ENCODE measurements at places on chromosomes 13 and 19.

DNA sequence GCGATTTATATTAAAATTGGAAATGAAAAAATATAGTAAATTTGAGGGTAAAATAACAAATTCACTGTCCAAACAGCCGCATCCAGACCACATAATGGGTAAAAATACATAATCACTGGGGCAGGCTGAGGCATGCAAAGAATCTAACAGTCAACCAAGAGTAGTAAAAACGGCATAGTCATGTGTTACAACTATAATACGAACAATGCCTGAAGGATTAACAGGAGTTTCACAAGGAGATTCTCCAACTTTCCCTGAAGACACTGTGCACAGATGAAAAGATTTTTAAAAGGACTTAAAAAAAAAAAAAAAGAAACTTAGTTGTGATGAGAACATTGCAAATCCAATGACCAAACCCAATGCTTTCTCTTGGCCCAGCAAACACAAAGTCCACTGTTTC lies 20.4 kb upstream of the ATXN8OS start:
- no peak for DNase-seq

DNA sequence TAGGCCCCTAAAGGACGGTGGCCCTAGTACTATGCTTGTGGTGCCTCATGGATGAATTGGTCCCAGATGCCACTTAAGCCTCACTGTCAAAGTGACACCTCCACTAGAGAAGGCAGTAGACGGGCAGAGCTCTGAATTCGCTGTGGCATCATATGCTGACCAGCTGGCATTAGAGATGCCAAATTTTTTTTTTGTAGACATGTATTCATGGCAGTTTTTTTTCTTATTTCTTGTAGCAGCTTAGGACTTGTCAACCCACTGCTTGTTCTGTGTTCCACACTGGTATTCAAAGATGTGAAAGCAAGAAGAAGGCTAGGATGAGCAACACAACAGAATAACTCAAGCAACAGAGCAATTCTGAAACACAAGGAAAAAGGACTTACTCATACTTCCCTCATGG lies 212.5 kb downstream of the DLEU7 start:
- DNase-seq: no peak

- DNase-seq: no peak
These were observed 11.5 kb downstream of the STXBP2 start for GRCh38 chr19:7648265-7649014.

GRCh38 chr13:79341202-79341601 lies 64.9 kb downstream of the RBM26 start:
- DNase-seq: no peak

DNA sequence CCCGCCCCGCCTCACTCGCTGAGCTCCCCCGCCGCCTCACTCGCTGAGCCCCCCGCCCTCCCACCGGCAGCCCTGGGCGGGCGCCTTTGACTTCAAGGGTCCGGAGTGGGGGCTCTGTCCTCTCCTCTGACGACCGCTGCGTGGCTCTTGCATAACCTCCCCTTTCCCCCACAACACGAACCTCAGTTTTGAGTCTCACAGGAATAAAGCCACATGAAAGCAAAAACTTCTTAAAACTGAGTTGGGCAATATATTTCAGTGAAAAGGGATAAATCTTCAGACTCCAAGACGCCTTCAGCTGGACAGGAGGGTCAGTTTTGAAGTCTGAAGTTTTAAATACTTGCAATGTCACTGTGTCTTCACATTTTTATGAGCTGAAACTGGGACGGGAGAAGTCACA lies 70.6 kb upstream of the C13orf46 start:
- no peak for DNase-seq

DNA sequence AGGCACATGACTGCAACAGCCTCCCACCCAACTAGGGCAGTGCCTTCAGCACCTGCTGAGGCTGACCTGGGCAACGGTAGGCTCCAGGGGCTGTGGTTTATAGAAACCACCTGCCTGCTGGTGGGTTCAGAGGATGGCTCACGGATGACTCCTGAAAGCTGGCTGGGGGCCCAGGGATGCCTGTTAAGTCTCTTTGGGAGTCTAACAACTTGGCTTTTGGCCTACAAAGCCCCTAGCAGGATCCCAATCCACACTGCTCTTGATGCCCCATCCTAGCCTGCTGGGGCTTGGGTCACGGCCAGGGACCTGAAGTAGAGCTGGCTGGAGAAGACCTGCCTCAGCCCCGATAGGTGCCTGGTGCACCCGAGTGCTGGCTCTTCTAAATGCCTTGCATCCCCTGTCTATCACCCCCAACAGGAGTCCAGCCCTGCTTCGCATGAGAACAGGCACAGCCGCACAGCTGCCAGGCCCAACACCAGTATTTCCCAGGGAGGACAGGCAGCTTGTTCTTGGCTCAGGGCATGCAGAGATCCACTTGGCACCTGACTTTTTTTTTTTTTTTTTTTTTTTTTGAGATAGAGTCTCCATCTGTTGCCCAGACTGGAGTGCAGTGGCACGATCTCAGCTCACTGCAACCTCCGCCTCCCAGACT lies 9.1 kb upstream of the EPHX3 start:
- no peak for DNase-seq

DNA sequence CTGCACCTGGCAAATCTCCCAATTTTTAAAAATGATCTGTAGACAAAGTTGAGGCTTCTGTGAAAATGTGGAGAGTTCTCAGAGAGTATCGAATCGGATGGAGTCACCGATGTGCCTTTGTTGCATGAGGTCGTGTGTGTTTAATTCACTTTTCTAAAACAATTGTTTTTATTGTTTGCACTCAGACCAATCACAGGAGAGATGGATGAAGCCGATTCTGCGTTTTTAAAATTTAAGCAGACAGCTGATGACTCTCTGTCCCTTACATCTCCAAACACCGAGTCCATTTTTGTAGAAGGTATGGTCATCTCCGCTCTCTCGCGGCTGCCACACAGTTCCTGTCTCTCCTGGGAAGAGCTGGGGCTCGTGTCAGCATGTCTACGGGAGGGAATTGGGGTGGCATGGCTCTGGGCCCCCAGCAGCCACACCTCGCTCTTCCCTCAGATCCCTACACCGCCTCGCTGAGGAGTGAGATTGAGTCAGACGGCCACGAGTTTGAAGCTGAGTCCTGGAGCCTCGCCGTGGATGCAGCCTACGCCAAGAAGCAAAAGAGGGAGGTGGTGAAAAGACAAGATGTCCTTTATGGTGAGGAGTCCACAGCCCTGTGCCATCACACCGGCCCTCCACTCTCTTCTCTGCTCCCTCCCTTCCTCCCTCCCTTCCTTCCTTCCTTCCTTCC lies 47.2 kb downstream of the PEX11G start:
- no peak for DNase-seq

GRCh38 chr19:6790194-6791128 lies 18.0 kb downstream of the VAV1 start:
- no peak for DNase-seq

DNA sequence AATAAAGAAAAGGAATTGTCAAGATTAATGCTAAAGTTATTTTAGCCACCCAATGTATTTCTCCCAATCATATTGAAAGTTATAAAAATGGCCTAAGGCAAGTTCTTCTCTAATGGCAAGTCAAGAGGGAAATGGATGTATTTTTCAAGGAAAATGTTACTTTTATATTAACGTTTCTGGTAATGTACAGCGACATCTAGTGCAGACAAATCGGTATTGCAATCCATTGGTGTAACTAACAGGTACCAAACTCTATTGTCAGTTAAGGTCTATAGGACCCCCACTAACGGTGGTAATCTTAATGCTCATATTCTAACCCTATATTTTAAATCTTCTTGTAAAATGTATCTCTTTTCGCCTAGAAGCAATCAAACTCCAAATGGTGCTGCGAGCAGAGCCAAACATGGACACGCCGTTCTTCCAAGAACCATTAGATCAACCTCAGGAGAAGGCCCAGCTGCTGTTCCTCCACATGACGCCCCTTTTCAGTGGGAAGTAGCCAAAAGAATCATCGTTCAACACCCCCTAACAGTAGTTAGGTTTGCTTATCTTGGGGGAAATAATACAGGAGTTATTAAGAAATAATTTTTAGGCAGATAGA lies 98.5 kb upstream of the PABPC3 start:
- DNase-seq: no peak

DNA sequence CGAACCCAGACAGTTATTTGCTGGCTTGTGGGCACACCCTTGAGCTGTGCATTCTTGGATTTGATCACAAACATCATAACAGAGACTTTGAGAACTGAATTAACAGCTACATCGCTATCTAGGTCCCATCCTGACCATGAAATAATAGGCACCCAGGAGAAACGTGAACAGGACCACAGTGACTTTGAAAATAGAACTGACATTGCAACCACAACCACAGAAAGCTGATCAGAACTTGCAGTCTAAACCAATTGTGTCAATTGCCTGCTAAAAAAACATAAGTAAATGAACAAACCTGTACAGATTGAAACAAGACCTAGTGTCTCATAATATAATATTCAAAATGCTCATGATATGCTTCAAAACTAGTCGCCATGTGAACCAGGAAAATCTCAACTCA lies 18.3 kb upstream of the KATNAL1 start:
- no peak for DNase-seq

DNA sequence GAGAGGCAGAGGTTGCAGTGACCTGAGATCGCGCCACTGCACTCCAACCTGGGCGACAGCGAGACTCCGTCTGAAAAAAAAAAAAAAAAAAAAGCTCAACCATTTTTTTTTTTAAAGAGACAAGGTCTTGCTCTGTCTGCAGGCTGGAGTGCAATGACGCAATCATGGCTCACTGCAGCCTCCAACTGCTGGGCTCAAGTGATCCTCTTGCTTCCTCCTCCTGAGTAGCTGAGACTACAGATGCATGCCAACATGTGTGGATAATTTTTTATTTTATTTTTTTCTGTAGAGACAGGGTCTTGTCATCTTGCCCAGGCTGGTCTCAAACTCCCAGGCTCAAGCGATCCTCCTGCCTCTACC lies 10.3 kb downstream of the EHD2 start:
- DNase-seq: peak; percentile 41

GRCh38 chr19:6034512-6034911 lies 56.6 kb upstream of the RANBP3 start:
- no peak for DNase-seq

GRCh38 chr13:36979361-36980050 lies 19.6 kb downstream of the ALG5 start:
- DNase-seq: peak; percentile 66

DNA sequence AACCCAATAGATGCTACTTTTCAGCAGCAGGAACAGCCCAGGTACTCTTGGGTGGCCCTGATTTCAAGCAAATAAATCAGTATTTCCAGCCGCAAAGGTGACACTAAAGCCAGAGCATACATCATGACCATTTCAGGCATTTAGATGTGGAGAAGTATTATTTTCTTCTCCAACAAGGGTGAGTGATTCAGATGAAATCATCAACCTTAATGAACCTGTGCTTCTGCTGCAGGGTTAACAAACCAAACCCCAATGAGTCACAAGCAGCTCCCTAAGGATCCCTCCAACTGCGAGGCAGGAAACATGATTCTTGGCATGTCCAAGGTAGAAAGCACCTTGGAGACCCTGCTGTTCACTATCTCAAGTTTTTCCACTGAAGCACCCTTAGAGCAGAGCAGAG lies 32.7 kb downstream of the MBNL2 start:
- peak; percentile 91 for DNase-seq

DNA sequence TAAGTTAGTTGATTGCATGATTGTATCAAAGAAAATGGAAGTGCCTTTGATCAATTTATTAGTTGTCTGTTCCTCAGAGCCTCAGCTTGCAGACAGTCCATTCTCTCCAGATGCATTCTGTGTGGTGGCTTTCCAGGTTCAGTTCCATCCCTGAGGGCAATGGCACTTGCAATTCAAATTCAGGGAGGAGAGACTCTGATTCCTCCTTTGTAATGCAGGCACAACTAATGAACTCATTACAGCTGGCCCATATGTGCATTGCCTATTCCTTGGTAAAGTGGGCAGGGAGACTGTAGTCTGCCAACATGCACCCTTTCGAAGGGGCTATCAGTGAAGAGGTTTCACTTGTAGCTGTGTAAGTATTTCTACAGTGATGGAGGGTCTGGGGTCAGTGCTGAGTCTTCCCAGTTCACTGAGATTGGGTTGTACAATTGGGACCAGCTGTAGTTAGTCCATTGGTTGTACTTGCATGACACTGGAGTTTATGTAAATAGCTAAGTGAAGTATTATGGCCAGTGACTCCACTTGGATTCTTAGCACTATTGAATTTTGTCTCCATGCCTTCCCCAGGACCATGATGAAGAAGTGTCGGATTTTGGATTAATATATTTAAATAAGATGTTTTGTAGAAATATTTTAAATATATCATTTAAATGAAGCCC lies 401.7 kb downstream of the GPC6 start:
- DNase-seq: no peak

DNA sequence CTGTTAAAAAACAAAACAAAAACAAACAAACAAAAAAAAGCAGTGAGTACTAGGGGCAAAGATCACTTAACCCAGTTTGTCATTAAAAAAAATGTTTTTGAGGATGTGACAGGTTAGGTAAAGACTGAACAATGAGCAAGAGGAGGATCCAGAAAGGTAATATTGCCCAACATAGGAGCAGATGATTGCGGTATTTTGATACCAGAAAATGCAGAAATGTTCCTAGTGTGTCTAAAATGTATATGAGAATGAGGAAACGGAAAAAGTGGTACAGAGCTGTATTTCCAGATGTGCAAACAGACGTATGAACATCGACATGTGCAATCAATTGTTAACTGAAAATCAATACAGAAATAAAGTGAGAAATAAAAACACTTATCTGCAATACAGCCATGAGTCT lies 4.9 kb upstream of the LILRA4 start:
- DNase-seq: no peak

DNA sequence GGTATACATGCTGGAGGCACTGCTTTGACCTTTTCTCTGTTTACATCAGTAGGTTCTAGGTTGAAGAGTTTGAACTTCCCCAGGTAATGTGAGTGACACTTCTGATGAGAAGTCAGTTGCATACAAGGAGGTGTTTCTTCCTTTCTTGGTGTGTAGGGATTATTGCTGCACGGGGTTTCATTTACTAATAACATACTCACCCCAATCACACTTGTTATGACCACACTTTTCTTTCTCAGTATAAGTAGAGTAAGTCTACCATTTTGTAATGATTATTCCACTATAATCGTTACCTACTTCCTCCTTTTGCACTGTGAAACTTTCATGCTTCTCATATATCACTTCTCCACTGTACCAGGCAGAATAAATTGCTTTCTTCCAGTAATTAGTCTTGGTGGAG lies 138.0 kb downstream of the TNFSF13B start:
- no peak for DNase-seq

DNA sequence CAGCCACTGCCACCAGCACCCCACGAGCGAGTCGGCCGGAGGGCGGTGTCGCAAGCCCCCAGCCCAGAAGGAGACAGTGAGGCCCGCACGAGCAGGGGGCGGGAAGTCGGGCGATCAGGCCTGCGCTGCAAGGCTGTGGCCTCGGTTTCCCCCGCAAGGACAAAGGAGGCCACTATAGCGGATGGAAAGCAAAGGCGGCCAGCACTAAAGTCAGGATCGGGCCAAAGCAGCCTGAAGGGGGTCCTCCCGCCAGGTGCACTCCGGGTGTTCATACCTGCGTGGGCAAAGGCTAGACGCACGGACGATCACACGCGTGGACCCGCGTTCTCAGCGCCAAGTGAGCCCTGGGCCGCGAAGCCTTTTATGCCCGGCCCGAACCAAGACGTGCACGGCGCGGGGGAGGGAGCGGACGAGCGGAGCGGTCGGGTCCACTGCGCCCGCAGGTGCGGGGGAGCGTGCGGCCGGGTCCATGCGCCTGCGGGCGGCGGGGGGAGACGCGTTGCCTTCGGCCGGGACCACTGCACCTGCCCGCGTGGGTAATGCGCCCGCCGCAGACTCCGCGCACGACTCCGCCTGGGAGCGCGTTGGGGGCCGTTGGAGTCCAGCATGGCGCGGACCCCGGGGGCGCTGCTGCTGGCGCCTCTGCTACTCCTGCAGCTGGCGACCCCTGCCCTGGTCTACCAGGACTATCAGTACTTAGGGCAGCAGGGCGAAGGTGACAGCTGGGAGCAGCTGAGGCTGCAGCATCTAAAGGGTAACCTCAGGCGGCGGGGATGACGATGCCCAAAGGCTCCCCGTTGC lies at the start of the genes PRDX2 and THSD8:
Gene PRDX2 (minus strand): TSS at position 335 of the 801 bp plus-strand sequence. CDS start 539 bp downstream, outside the sequence.
Gene THSD8 (plus strand): TSS at position 604 of the 801 bp plus-strand sequence. CDS start 3 bp downstream, at position 607.
- no peak for DNase-seq
